ENCODE measurements at places on chromosomes 2 and 18. TPM values are rescaled to one million over a fixed set of nuclear protein-coding genes. Genes with fewer than 3 reads are reported as not detected.

Gene VPS4B
- 83.9 TPM for total RNA-seq

Gene ASPRV1
- 0.27 TPM for total RNA-seq

Gene CXCR2
- not detected for total RNA-seq

Gene RTTN
- total RNA-seq = 22.7 TPM

Gene SERPINB3
- total RNA-seq = 0.68 TPM

Gene PAX8
- 14.5 TPM for total RNA-seq

Gene LCT
- total RNA-seq = 1.4 TPM

Gene LRRC30
- total RNA-seq = not detected

Gene TWIST2
- not detected for total RNA-seq

Gene CD226
- total RNA-seq = 0.85 TPM

Gene AGXT
- total RNA-seq = not detected

- H3K27ac ChIP-seq = no peak overlapping the region
- H3K36me3 ChIP-seq = no peaks in the 10 kb centered on the region
- no peaks in the 10 kb centered on the region for H3K27me3 ChIP-seq
- no peak overlapping the region for H3K4me3 ChIP-seq
- H3K4me1 ChIP-seq = no peaks in the 10 kb centered on the region
- no peak for DNase-seq
These were observed 92.7 kb downstream of the VWC2L start for GRCh38 chr2:214503568-214503967.

DNA sequence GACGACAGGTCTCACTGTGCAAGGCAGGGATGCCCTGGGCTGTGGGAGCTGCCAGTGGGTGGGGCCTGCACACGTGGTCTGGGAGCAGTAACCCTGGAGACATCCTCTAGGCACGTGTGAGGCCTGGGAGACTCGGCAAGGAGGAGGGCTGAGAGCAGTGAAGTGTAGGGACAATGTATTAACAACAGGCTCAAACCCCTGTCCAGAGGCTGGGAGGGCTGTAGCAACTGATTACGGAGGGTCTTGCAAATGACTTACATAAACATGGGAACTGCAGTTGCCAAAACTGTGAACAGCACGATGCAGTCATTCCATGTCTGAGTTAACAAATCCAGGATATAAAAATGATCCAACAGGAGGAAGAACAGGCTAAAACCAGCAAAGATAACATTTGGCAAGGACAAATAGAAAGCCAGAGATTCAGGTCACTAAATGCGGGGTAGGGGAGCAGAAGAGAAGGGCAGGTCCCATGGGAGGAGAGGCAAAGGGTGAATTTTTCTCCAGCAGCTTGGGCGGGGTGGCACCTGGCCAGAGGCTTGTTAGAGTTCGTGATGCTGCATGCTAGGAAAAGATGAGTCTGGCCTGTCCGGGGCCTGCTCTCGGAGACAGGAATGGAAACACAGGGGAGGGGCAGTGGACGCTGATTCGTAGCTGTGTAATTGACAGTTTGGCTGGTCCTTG is 44.9 kb downstream of the CYP27C1 start:
- H3K27me3 ChIP-seq = peaks cover 40% of the 10 kb centered on the region
- DNase-seq = no peak
- H3K36me3 ChIP-seq = no peaks in the 10 kb centered on the region

DNA sequence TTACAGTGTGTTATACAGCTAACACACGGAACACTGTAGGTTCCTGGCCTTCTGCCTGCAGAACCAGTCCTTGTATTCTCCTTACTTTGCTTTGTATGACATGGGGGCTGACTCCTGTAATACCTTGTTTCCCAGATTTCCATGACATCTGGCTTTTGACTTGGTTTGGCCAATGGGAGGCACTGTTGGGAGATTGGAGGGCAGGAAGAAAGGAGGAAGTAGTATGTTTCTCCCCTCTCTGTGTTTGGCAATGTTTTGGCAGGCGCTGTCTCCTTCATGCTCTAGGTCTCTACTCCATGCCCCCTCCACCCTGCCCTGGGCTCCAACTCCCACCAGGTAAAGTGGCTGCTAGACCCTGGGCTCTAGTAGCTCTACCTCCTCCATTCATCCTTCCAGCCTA is 331.1 kb upstream of the SLC14A2 start:
- peaks cover 39% of the 10 kb centered on the region for H3K27me3 ChIP-seq
- no peaks in the 10 kb centered on the region for H3K36me3 ChIP-seq
- H3K4me1 ChIP-seq = no peaks in the 10 kb centered on the region

- no peak overlapping the region for H3K27ac ChIP-seq
- no peaks in the 10 kb centered on the region for H3K27me3 ChIP-seq
- H3K4me1 ChIP-seq = peaks cover 32% of the 10 kb centered on the region
- no peak for DNase-seq
- no peaks in the 10 kb centered on the region for H3K36me3 ChIP-seq
These were observed 82.5 kb upstream of the MAP3K20 start for GRCh38 chr2:172993139-172993538.

GRCh38 chr2:40386177-40386576 is 65.7 kb downstream of the SLC8A1 start:
- no peak overlapping the region for H3K27ac ChIP-seq
- no peaks in the 10 kb centered on the region for H3K4me1 ChIP-seq
- H3K4me3 ChIP-seq = no peak overlapping the region
- no peaks in the 10 kb centered on the region for H3K36me3 ChIP-seq
- H3K27me3 ChIP-seq = no peaks in the 10 kb centered on the region

DNA sequence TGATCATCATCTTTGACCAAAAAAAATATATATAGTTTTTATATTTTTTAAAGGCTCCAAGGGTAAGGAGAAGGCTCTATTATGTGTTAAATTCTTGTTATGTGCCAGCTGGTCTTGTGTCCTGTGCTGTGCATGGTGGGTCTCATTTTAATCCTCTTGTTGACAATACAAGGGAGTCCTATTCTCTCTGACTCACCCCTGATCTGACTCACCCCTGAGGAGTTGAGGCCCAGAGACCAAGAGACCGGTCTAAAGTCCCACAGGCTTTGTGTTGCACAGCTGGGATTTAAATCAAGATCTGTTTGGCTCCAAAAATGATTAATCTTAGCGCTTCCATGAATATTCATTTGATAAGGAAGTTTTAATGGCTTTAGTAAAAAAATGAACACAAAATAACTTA is 25.7 kb downstream of the MC2R start:
- no peak overlapping the region for H3K27ac ChIP-seq
- H3K4me1 ChIP-seq = no peaks in the 10 kb centered on the region
- no peaks in the 10 kb centered on the region for H3K36me3 ChIP-seq
- no peak overlapping the region for H3K4me3 ChIP-seq
- peaks cover 65% of the 10 kb centered on the region for H3K27me3 ChIP-seq

GRCh38 chr18:44802508-44802907 is 121.8 kb downstream of the SETBP1 start:
- no peaks in the 10 kb centered on the region for H3K27me3 ChIP-seq
- no peak for DNase-seq
- H3K4me3 ChIP-seq = no peak overlapping the region
- H3K4me1 ChIP-seq = peaks cover 15% of the 10 kb centered on the region
- H3K27ac ChIP-seq = no peak overlapping the region

- H3K27me3 ChIP-seq = peaks cover 96% of the 10 kb centered on the region
- H3K27ac ChIP-seq = no peak overlapping the region
- no peaks in the 10 kb centered on the region for H3K4me1 ChIP-seq
- H3K36me3 ChIP-seq = peaks cover 6% of the 10 kb centered on the region
These were observed 60.1 kb upstream of the GLI2 start for GRCh38 chr2:120675460-120676130.

GRCh38 chr2:65193446-65193845 is 34.2 kb upstream of the ACTR2 start:
- no peak overlapping the region for H3K4me3 ChIP-seq
- H3K27me3 ChIP-seq = no peaks in the 10 kb centered on the region
- no peaks in the 10 kb centered on the region for H3K36me3 ChIP-seq
- no peak for DNase-seq
- H3K4me1 ChIP-seq = no peaks in the 10 kb centered on the region
- no peak overlapping the region for H3K27ac ChIP-seq

- no peak overlapping the region for H3K4me3 ChIP-seq
- no peak for DNase-seq
- no peak overlapping the region for H3K27ac ChIP-seq
- peaks cover 54% of the 10 kb centered on the region for H3K36me3 ChIP-seq
- H3K4me1 ChIP-seq = peaks cover 33% of the 10 kb centered on the region
- H3K27me3 ChIP-seq = no peaks in the 10 kb centered on the region
These were observed 149.2 kb downstream of the TGIF1 start for GRCh38 chr18:3599195-3599594.

DNA sequence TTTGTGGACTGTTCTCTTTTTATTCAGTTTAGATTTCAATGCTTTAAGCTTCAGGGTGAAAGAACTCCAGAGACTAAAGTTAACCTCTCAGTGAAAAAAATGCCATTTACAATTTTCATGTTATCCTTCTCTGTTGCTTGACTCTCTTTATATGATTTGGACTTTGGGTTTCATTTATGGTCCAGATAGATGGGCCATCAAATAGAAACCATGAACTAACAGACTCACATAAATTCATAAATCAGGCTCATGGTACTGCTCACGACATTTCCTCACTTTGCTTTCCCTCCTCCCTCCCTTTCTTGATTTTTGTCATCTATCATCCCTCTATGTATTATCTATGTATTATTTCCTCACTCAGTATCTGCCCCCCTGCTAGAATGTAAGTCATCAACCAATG is 10.0 kb downstream of the FAM110C start:
- peaks cover 33% of the 10 kb centered on the region for H3K4me1 ChIP-seq
- DNase-seq = no peak
- no peak overlapping the region for H3K27ac ChIP-seq

DNA sequence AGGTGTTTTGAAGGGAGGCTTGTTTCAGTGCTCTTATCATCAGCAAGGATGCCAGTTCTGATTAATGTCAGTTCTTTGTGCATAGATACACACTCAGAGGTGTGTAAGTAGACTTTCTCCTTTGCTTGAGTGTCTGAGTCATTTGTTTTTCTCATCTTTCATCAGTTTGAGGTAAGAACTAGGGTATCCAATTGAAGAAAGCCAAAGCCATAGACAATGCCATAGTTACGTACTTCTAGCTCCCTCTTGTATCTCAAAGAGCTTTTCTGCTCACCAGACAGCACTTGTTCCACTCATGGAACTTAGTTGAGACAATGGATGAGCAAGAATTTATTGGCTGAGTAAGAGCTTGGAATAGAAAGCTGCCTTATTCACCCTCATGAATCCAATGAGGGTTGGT is 520.1 kb downstream of the PIK3C3 start:
- no peaks in the 10 kb centered on the region for H3K27me3 ChIP-seq
- no peak overlapping the region for H3K27ac ChIP-seq
- no peak for DNase-seq
- H3K4me1 ChIP-seq = no peaks in the 10 kb centered on the region
- no peaks in the 10 kb centered on the region for H3K36me3 ChIP-seq
- no peak overlapping the region for H3K4me3 ChIP-seq

DNA sequence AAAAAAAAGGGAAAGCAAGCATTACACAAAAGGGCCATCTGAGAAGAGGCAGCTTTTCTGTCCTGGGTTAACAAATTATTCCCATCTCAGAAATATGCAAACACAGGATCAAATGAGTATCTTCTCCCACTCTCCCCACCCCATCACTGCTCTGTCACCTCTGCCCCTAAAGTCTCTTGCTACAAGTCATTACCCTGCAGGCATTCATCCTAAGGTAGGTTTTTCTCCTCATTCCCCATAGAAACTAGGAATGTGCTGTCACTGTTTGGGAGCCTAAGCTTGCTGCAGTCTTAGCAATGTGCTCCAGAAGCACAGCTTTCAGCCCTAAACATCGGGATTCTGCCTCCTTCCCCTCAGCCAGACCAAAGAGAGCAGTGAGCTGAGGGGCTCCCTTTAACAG is 3.6 kb downstream of the LRRTM1 start:
- H3K27me3 ChIP-seq = no peaks in the 10 kb centered on the region
- H3K4me3 ChIP-seq = no peak overlapping the region
- DNase-seq = no peak
- no peaks in the 10 kb centered on the region for H3K4me1 ChIP-seq

GRCh38 chr2:225052703-225053102 is 10.4 kb upstream of the DOCK10 start:
- H3K27me3 ChIP-seq = no peaks in the 10 kb centered on the region
- no peak for DNase-seq
- H3K36me3 ChIP-seq = no peaks in the 10 kb centered on the region
- H3K27ac ChIP-seq = no peak overlapping the region
- no peak overlapping the region for H3K4me3 ChIP-seq

- no peak overlapping the region for H3K4me3 ChIP-seq
- no peaks in the 10 kb centered on the region for H3K27me3 ChIP-seq
- no peaks in the 10 kb centered on the region for H3K36me3 ChIP-seq
- DNase-seq = no peak
- H3K4me1 ChIP-seq = no peaks in the 10 kb centered on the region
These were observed 311.5 kb downstream of the LRRTM4 start for GRCh38 chr2:77210725-77211124.

GRCh38 chr2:211487733-211488132 is 931.3 kb downstream of the CPS1 start:
- no peaks in the 10 kb centered on the region for H3K4me1 ChIP-seq
- no peaks in the 10 kb centered on the region for H3K27me3 ChIP-seq
- no peak for DNase-seq
- no peak overlapping the region for H3K27ac ChIP-seq
- no peaks in the 10 kb centered on the region for H3K36me3 ChIP-seq

DNA sequence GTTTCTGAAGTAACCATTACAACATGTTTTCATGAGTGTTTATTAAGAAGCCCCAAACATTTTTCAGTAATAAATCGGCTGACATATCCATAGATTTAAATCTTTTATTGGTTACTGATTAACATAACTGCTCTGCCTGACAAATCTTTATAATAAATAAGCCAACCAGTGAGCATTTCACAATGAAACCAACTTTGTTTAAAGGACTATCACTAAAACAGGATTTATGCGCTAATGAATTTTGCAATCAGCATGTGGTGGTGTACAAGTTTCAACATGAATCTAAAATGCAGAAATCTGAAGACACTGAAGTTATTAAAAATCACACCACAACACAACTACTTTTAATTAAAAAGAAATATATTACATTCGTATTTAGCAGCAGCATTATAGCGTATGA is 166.7 kb downstream of the MEIS1 start:
- no peak for DNase-seq
- no peak overlapping the region for H3K4me3 ChIP-seq
- no peaks in the 10 kb centered on the region for H3K4me1 ChIP-seq
- no peaks in the 10 kb centered on the region for H3K36me3 ChIP-seq
- H3K27me3 ChIP-seq = no peaks in the 10 kb centered on the region

GRCh38 chr2:180205621-180206235 is 198.6 kb upstream of the CWC22 start:
- peaks cover 14% of the 10 kb centered on the region for H3K4me1 ChIP-seq
- no peak overlapping the region for H3K4me3 ChIP-seq
- H3K27me3 ChIP-seq = no peaks in the 10 kb centered on the region

DNA sequence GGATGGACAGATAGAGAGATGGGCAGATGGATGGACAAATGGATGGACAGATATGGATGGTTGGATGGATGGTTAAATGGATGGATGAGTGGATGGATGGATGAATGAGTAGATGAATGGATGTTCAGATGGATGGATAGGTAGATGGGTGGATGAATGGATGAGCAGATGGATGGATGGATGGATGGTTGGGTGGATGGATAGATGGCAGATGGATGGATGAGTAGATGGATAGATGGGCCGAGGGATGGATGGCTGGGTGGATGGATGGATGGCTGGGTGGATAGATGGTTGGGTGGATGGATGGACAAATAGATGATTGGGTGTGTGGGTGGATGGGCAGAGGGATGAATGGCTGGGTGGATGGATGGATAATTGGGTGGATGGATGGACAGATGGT is 98.9 kb upstream of the OTOS start:
- H3K27me3 ChIP-seq = peaks cover 26% of the 10 kb centered on the region
- no peak overlapping the region for H3K27ac ChIP-seq
